ENCODE measurements at places on chromosomes 3 and 15.

DNA sequence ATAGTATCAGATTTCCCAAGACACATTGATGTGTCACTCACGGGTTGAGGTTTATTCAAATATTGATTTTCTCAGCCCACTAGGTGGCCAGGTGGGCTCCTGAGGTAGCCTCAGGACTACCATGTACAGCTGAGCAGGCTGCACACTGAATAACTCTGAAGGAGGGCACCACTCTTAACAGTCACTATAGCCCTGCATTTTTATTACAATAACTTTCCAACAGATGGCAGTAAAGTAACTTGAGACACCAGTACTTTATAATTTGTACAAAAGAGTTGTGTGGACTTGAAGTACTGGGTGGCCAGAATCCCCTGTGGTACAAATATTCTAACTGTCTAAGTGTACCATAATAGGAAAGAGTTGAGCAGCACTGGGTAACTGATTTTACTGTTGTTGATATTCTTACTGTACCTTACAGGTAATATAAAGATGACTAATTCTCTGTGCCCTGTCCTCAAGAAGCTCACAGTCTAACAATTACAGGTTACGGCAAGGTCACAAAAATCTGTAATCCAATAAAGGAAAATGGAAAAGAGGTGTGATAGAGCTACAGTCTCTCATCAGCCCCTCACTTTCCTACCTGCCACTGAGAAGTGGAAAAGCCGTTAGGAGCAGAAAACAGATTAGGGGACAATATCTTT is 76.0 kb downstream of the ETFA start:
- DNase-seq, result no peak

GRCh38 chr15:92879949-92880725 is 20.0 kb upstream of the CHD2 start:
- no peak for DNase-seq

GRCh38 chr15:81911022-81911971 is 134.5 kb downstream of the MEX3B start:
- DNase-seq, result no peak

DNA sequence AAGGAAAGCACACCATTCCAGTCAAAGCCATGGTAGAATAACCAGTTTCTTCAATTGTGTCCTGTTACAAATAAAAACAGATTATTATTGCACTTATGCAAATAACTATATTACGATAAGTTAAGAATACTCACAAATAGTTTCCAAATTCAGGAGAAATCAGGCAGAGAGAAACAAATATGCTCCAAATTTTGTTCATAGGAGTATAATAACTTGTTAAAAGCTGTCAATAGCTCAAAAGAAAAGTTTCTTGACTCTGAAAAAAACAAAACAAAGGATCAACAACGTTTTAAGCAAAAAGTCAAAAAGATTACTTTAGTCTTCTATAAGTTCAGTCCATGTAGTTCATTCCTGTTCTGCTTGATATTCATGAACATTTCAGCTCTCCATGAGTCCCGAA is 59.7 kb upstream of the BDH1 start:
- DNase-seq, result no peak
